ENCODE measurements at places on chromosomes 7 and 10. TPM values are rescaled to one million over a fixed set of nuclear protein-coding genes. Genes with fewer than 3 reads are reported as not detected.

- DNase-seq: no peak
These were observed 1.6 kb upstream of the TASOR2 start for GRCh38 chr10:5683065-5683464.

DNA sequence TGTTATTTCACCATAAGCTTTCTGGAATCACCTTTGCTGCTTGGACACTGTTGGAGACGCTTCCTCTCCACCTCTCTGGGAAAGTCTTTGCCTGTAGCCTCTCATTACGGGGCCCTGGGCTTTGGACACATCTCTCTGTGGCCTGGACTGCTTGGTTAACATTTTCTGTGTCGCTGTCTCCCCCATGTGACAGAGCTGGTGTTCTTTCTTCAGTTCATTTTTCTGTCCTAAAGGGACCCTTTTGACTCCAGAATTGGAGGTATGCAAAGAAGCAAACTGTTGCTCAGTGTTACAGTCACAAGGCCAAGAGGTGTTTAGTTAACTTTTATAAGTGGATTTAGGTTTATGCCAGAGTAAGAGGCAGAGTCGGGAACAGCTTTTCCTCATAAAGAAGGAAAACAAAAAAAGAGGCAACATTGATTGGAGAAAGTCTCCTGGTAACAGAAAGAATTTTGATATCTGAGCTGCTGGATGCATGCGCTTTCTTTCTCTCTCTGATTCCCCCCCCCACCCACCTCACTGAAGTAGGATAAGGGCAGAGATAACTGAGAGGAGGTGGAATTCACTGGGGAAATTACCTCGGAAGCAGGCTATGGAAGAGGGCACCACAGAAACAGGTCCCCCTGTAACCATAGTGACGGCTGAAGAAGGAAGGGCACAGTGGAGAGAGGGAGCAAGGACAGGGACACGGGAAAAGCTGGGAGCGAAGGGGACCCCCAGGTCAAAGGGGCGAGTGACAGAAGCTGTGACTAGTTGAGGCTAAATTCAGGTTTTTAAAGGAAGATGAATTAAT lies 57.8 kb downstream of the LGI1 start:
- no peak for DNase-seq

The YAE1 gene
- 66.6 TPM for polyA plus RNA-seq

The MACC1 gene
- not detected for polyA plus RNA-seq

The CYP3A7 gene
- polyA plus RNA-seq: not detected

The CYP2C19 gene
- polyA plus RNA-seq: not detected

The HTR7 gene
- 0.11 TPM for polyA plus RNA-seq

The CARD11 gene
- 1.1 TPM for polyA plus RNA-seq

DNA sequence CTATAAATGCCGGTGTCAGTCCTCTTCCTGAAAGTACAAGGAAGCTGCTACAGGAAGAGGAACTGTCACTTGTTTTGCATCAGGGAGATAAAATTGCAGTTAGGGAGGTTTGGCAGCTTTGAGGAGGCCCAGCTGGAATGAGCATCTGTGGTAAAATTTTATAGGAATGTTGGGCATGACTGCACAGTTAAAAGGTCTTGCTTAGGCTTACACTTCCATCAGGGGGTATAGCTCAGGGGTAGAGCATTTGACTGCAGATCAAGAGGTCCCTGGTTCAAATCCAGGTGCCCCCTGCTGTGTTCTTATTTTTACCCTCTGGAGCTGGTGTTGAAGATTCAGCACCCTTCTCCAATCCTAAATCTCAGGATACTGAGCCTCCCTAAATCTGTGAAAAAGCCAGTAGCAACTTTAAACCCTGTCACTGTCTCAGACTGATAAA lies 65.9 kb downstream of the ZNF467 start:
- DNase-seq: peak; percentile 35

- no peak for DNase-seq
These were observed 185.0 kb downstream of the TCF7L2 start for GRCh38 chr10:113135025-113135424.

The MAGI2 gene
- 0.53 TPM for polyA plus RNA-seq

The SHH gene
- polyA plus RNA-seq: 0.79 TPM

DNA sequence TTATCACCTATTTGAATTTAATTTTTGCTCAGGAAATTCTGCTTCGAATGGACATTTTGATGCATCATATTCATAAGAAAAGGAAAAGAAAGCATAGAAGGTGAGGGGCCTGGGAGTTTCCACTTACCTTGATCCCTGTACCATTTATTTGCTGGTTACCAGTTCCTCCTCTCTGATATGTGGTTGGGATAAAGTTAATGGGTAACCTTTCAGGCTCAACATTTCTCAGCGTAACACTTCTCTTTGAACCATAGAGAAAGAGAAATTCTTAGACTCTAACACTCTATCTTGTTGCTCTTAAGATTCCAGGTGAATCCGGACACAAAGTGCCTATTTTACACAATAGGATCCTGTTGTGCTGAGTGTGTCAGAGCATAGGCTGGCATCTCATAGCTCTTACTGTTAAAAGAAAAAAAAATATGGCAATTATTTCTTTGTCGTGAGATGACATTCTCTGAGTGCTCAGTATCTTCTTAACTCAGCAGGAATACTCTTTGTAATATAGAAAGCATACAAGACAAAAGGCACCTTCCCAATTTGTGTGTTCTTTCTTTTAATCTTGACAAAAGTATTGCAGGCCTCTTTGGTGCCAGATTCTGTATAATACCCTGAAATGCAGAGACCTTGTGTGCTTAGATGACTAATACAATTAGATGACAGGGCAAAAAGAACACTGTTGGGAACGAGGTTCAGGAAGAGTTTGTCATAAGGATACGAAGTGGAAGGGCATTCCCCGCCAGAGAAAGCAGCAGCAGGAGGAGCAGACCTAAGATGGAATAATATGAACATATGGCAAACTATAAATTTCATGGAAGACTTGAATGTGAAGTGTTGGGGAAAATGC lies 689.6 kb downstream of the NRG3 start:
- peak; percentile 80 for DNase-seq

GRCh38 chr10:114266521-114266920 lies 27.5 kb downstream of the VWA2 start:
- no peak for DNase-seq

DNA sequence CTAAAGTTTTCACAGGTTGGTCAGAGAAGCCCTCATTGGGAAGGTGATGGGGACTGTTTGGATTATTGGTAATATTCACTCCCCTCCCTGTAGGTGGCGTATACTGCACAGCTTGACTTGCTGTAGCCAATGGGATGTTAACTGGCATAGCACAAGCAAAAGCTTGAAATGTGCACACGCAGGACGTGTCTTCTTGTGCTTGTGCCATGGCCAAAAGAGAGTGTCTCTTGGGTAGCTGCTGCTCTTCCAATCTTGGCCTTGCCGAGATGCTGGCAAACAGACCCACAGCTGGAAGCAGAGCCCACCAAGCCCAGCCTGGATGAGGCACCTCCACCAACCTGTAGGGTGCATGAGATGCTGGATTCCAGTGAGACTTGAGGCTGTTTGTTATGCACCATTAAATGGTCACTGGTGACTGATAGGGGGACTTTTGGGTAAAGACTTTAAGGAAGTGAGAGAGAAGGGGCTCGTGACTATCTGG lies 266.0 kb downstream of the GRID1 start:
- peak; percentile 47 for DNase-seq

DNA sequence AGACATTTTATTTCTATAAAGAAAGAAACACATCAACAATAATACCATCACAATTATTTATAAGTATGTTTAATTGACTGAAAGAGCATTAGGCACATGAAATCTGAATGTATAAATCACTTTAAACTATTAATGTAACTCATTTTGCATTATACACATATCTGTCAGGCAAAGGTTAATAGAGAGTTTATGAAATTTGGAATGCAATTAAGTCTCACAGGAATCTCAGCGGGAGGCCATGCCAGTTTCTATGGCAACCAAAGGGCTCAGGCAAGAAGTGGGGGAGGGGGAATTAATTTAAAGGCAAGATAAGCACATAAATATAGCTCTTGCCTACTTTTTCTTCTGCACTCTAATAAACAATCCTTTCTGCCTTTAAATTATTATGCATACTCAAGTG lies 152.6 kb downstream of the SLC16A9 start:
- no peak for DNase-seq

The KLF14 gene
- polyA plus RNA-seq: not detected

GRCh38 chr10:43772171-43772570 lies 123.5 kb upstream of the ZNF32 start:
- DNase-seq: no peak

DNA sequence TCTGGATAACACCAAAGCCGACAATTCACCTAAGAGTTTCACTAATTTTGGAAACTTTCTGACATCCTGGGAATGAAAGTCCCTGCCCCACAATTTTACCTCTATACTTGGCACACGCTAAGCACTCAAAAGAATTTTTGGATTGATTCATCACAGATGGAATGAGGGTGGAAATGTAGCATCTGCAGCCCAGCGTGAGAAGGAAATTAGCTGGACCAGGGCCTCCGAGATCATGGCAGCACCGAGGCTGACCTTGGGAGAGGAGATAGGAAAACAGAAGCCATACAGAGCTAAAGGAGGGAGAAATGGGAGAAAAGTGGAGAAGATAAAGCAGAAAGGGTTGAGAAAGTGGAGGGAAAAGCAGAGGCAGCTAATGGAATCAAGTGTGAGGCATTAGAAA lies 606.6 kb upstream of the DPP6 start:
- no peak for DNase-seq

GRCh38 chr10:127990846-127991542 lies 84.1 kb downstream of the PTPRE start:
- peak; percentile 22 for DNase-seq

GRCh38 chr7:132295175-132295574 lies 281.1 kb downstream of the PLXNA4 start:
- no peak for DNase-seq

DNA sequence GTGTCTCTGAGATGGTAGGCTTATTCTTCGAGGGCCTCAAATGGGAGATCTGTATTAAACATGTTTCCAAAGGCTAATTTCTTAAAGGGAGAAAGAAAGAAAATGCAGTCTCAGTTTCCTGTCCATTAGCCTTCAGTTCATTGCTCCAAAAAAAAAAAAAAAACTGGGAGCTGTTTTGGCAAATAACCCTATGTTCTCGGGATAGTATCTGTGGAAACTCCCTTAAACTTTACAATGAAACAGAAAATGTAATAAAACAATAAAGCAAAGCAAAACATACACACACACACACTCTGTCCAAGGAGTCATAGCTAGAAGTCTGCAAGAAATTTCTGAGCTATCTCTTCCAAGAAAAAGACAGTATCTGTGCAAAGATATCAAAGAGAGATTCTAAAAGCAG lies 172.5 kb upstream of the CELF2 start:
- DNase-seq: no peak

DNA sequence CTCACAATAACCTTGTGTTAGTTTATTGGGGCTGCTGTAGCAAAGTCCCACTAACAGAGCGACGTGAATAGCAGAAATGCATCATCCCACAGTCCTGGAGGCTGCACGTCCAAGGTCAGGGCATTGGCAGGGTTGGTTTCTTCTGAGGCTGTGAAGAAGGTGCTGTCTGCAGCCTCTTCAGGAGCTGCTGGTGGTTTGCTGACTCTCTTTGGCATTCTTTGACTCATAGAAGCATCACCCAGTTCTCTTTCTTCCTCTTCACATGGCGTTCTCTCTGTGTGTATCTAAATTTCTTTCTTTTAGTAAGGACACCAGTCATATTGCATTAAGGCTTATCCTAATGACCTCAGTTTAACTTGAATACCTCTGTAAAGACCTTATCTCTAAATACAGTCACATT lies 428.4 kb upstream of the KLF6 start:
- DNase-seq: no peak

DNA sequence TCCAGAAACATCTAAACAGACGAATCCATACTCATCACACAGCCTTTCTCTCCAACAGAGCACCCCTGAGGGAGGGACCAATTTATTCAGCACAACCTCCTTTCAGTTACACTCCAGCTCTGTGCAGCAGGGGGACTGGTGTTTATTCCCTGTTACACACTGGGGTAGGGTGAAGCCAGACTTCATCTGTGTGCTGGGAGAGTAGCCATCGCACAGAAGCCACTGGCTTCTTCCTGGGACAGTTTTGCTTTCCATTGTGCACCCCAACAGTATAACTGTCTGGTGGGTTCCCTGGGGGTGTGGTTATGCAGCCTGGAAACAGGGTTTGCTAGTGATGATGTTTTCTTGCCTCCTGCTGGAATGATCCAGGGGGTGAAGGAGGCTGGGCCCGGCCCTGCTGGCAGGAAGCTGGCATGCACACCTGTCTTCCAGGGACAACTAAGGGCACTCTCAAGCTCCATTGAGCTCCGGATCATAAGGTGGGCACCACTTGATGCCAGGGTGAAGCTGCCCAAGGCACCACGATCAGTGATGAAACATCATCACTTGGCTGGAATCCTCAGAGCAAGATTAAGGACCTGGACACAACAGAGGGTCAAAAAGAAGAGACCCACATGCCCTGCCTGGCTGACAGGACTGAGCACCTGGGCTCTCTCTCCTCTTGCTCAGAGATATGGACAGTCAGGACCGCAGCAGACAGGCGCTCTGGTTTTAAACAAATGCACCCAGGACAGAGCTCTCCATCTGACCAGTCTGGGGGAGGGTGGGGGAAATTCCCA lies 293.2 kb downstream of the GRID1 start:
- DNase-seq: no peak

- DNase-seq: no peak
These were observed 117.5 kb upstream of the HGF start for GRCh38 chr7:81887098-81888090.

The LIPM gene
- polyA plus RNA-seq: not detected

DNA sequence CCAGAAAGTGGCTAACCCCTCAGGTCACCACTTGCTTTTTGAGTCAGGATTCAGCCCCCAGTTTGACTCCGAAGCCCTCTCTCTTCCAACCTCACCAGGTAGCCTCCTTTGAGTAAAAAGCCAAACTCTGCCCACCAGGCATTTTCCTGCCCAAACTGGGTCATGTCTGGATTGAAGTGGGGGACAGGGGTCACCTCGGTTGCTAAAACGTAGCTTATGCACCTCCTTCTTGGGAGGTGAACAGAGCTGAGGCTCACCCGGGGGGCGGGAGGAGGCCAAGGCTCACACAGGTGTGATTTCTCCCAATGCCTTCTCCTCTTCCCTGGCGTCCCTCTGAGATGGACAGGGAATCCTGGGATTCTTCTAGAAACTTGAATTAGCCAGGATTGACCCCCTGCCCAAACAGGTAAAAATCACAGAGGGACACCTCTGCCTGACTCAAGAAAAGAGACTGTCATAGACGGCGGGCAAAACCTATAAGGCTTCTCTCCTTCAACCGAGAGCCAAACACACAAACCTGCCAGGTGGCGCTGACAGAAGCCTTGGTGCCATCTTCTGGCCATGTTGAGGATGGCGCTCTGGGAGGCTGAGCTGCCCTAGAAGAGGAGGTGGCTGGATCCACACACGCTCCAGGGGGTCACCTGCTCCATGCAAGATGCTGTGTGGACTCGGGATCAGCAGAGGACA lies 51.6 kb downstream of the PRLHR start:
- DNase-seq: peak; percentile 57

GRCh38 chr10:7792541-7792940 lies 4.6 kb downstream of the ATP5F1C start:
- no peak for DNase-seq

The SMO gene
- 15.7 TPM for polyA plus RNA-seq

DNA sequence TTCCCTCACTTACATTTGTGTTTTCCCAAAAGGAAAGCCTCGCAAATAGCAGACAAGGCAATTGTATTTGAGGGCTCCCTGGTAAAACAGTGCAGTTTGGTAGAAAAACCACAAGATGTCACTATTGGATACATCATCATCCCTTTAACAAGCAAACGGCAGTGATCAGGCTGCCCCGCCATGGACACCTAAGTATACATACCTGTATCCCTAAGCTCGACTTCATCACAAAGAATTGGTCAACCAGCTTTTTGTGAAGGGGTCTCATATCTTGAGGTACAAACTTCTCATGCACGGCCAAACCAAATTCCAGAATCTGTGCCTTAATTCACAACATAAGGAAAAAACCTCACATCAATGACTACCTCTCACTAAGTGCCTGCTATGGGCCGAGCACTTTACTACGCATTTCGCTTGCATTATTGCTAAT lies 179.5 kb upstream of the IMMP2L start:
- peak; percentile 82 for DNase-seq

The ETV1 gene
- 0.73 TPM for polyA plus RNA-seq

Measured in A549 (cell line).